Fibroblast of mammary gland (primary cell): ENCODE measurements at places on chromosomes 6 and 20.

DNA sequence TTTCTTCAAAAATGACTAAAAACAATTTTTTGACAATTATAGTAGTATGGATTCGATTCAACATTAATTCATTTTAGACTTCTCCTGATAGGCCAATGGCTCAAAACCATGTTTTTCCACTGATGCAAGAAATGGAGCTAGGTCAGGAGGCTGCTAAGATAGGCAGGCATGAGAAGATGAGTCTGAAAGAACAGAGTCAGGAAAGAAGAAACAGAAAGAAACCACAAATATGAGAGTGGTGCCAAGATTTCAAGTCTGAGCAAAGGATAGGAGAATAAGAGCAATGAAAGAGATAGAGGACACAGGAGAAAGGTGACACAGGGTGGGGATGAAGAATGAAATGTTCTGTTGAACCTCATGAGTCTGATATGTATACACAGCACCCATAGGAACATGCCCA lies 112.2 kb downstream of the TASP1 start:
- peak; percentile 55 for DNase-seq

DNA sequence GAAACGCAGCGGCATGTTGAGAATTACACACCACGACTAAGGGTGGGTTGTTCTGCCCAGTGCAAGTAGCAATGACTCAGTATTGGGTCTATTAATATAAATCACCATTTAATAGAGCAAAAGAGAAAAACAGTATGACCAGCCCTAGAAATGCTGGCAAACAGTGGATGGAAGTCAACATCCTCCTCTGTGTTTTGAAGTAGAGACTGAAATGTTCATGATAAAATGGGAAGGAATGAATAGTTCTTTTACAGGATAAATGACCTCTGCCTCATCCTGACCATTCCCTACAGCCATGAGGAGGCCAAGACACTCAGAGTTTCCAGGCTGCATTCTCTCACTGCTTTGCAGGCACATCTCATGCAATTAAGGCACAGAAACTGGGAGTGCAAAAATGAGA lies 111.8 kb downstream of the PSMB1 start:
- DNase-seq, result peak; percentile 66

- DNase-seq, result no peak
Measured at GRCh38 chr6:148954934-148955333, 208.1 kb downstream of the UST start.

GRCh38 chr6:39295611-39296011 lies 18.6 kb downstream of the KCNK17 start:
- DNase-seq, result no peak

DNA sequence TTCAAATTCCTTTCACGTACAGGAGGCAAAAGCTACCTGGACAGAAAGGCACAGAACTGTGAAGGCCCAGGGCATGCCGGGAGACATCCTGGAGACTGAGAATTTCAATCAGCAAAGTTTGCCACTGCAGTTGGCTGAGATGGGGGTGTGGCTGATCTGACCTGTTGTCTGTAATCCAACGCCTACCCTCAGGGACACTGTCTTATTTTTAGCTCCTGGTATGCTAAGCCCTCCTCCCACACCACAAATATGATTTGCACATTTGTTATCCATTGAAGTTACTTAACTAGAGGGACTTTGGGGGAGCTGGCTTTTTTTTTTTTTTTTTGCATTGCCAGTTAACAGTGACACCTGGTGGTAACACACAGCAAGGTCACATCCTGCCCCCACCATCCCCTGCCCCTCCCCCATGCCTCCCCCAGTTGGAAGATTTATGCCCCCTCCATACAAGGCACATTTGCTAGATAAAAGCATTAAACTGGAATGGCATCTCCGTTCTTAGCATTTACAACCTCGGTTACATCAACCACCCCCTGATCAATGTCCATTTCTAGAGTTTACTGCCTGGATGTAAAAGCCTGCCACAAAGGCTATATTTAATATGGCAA lies 40.4 kb downstream of the TTI1 start:
- DNase-seq, result peak; percentile 86
